ENCODE measurements at places on chromosomes 1 and 21.

GRCh38 chr1:191699343-191699742, 458.9 kb upstream of the RGS18 start:
- DNase-seq = no peak

GRCh38 chr21:29384683-29385359, 86.1 kb downstream of the BACH1 start:
- no peak for DNase-seq

DNA sequence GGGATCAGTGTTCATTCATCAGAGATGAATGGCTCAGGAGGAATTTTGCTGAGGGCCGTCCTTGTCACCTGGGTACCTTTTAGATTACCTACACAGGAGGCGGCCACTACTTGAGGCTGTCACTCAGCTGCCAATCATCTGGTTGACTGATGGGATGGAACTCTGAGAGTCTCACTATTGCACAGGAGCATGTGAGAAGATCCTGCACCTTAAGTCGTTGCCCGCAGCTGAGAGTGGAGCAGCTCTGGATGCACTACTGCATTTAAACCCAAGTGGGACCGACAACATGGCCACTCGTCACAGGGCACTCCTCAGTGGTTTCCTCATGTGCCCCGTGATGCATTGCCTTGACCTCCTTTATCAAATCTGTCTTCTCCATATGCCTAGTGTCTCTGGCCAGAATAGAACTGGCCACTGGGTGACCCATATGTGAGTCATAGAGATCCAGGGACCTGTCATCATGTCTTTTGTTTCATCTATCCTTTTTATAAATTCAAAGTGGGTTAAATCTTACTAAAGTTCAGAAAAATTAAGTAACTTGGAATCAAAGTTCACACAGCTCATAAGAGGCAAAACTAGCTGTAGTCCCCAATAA, 165.5 kb downstream of the ZSCAN20 start:
- DNase-seq = no peak

DNA sequence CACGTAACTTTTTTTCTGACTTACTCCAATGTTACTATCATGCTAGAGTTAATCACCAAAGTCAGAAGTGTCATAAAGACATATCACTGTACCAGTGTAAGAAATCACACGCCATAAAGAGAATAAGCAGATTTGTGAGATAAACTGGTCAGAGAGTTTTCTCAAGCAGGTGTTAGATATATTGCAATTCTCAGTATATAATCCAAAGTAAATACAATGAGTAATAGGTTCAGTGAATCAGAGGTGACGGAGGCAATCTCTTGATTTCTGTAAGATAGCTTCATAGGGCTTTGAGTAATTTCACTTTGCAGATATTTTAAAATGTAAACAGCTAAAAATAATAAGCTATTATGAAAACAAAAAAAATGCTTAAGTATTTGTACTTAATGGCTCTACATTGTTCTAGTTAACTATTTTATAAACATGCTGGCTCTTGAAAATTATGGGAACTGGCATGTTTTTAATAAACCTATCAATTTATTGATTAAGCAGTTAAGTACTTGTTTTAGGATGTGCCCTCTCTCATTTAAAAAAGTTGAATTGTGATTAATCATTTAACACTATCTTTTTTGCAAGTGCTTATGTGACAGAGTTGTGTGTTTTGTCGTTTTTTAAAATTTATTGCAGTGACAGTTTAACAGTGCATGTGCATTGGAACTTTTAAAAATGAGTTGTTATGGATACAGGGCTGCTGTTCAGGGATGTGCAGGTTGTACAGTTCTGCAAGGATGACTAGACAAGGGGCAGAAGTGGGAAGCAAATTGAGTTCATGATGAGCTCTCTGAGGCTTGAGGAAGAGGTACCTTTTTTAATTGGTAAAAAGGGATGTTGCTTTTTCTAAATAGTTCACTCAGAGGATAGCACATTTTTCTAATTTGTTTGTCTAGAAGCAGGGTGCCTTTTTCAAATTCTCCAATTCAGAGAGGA, 119.1 kb downstream of the USP25 start:
- no peak for DNase-seq

GRCh38 chr1:244760471-244760870, 75.0 kb upstream of the COX20 start:
- DNase-seq = no peak

DNA sequence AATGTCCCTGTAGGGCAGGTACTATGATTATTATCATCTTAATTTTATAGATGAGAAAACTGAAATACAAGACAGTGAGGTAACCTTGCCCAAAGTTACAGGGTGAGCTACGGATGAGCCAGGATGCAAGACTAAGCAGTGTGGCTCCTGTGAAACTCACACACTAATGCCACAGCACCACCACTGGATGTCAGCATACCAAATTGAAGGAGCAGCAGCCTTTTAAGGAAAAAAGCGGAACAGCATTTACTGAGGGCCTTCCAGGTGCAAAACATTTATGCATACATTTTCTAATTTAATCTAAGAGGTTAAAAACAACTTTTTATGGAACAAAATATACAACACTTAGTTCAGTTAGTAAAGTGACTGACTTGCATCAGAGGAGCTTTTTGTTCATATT, 41.7 kb downstream of the SEC16B start:
- no peak for DNase-seq

GRCh38 chr1:88890791-88891317, 513 bp downstream of the GTF2B start:
- peak; percentile 53 for DNase-seq

- DNase-seq = no peak
Observed at GRCh38 chr1:108194051-108194450, 6.1 kb downstream of the SLC25A24 start.

DNA sequence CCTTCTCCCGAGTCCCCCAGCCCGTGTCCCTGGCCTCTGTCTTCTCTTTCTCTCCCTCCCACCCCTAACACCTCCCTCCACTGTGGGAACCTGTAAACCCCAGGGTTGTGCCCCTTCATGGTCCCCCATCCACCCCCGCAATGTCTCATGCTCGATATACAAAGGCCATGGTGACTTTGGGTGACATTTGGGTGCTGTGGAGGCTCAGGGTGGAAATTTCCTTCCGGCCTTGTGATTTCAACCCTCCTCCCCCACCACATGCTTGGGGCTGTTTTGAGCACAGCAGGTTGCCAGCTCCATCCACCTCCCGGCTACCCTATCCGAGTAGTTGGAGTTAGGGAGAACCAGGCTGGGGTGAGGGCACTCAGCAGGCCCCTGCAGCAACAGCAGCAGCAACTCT, 25.7 kb upstream of the VPS13D start:
- no peak for DNase-seq

GRCh38 chr1:240630409-240630808, 18.5 kb upstream of the GREM2 start:
- no peak for DNase-seq

GRCh38 chr1:223500560-223501425, 107.6 kb downstream of the CCDC185 start:
- no peak for DNase-seq

- peak; percentile 31 for DNase-seq
Observed at GRCh38 chr1:227897704-227898438, 49.9 kb downstream of the WNT9A start.

DNA sequence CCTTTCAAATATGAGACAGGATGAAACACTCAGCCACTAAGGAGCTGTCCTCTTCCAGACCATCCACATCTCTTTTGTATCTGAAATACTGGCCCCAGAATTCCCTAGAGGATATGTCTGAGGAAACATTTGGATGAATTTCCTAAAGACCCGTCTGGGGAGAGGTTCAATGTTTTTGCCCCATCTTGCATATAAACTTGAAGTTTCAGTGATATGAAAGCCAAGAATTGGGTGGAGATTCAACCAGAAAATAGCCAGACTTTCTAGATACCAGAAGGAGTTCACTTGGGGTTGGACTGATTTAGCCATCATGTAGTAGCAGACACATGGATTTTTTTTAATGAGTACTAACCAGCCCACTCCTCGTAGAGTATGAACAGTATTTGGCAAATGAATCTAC, 182.0 kb downstream of the PLPP3 start:
- DNase-seq = no peak

GRCh38 chr1:221025956-221026355, 146.7 kb downstream of the HLX start:
- no peak for DNase-seq

GRCh38 chr1:1021010-1021919, 1.3 kb downstream of the AGRN start:
- DNase-seq = no peak

DNA sequence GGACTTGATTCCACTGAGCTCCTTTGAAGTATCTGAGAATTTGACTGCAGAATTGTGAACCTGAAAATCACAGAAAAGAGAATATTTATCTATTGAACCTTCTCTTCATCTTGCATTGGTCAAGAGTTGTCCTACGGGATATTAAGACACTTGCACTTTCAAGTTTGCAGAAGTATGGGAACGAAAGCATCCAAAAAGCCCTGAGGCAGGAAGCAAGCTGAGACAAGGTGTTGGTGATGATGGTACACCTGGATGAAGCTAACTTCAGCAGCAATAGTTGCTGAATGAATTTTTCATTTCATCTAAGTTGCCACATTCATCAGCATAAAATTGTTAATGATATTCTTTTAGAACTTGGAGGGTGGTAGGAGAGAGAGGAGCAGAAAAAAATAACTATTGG, 686.6 kb upstream of the ADAMTS5 start:
- no peak for DNase-seq

- DNase-seq = no peak
Observed at GRCh38 chr1:8545078-8545477, 227.2 kb downstream of the SLC45A1 start.

- no peak for DNase-seq
Observed at GRCh38 chr1:163196449-163196787, 6.3 kb downstream of the RGS5 start.

DNA sequence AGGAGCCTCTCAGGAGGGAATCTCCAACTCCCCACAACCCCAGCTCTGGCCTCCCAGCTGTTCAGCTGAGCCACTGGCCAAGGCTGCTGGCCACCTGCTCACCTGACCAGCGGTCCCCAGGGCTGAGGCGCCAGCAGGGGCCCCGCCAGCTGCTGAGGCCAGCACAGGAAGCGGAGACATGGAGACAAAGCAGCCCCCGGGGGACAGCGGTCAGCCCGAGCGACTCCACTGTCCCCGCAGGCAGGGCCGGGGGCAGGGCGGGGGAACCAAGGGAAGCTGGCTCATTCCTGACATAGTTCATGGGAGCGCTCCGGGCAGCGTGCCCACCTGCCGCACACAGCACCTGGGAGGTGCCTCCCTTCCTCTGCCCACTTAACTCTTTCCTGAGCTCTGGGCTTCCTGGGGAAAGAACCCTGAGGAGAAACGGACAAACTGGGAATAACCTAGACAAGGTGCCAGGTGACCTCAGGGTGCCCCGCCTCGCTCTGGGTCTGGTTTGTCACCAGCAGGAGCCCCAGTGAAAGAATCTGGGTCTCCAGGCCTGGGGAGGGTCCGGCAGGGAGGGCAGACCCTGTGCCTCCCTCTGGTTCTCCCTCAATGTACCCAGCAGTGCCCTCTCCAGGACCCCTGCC, 10.7 kb downstream of the EPHA2 start:
- DNase-seq = peak; percentile 69

DNA sequence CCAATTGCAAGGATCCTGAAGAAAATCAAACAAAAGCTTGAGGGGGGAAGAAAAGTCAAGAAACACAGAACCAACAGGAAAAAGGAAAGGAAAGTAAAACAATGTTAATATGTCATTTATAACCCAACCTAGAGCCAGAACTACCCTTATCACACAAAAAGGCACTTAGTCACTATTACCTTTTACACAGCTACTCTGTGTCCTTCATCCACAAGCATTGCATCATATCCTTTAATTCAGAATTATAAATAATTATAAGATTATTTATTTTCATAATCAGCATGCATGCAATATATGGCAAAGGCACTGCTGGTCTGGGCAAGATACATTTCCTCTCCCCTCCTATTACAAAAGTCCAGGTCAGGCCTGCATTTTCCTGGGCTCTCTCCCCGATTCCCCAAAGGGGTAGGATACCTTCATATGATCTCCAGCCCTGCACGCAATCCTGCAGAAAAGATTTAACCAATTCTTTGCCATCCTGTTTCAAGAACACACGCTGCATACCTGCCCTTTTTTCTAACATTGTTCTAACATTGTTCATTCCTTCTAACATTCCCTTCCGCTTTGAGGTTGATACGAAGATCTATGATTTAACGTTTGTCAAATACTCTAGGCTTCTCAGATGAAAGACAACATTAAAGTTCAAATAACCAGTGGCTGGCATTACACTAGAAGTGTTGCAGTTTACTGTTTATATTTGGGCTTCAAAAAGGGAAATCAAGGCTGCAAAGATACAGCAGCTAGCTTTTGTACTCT, 4.3 kb downstream of the PTPN14 start:
- no peak for DNase-seq

DNA sequence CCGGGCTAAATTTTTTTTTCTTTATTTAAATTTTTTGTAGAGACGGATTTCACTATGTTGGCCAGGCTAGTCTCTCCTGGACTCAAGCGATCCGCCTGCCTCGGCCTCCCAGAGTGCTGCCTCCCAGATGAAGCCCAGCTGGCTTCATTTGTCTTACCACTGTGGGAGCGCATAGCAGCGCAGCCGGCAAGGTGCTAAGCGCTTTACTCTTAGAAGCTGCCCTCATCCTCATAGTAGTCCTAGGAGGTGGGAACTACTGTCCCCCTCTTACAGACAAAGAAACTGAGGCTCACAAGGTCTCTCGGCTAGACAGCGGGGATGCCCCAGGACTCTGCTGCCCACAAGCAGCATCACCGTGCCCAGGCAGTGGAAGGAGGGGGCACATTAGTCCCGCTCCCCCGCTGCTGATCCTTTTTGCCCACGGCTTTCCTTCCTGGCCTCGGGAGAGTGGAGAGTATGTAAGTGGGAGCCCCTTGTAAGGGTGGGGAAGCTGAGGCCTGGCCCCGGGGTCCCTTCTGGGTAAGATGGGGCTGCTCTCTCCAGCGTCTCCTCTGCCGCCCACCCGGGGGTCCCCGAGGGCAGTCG, 726 bp downstream of the TMEM54 start:
- DNase-seq = no peak

DNA sequence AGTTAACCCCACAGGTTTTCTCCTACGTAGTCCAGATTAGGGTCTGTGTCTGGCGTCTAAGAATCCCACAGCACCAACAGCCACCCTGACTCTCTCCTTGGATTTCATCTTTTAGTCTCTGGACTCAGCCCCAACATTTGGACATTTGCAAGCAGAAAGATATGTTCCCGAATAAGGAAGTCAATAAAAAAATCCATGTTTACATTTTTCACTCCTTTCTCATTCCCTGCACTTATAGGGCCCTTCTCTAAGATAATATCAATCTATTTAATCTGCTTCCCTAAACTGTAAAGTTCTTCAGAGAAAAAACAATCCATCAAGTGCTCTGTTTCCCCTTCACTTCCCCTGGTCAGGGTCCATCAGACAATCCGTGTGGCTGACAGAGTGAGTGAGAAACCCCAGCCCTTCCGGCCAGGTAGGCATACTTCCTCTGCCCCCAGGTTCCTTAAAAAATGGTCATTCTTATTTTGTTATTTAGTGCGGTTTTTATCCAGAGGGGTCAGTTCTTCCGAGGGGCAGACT, 105.9 kb upstream of the CDC42BPA start:
- DNase-seq = no peak

- no peak for DNase-seq
Observed at GRCh38 chr1:55107101-55107500, 67.8 kb downstream of the PCSK9 start.

- DNase-seq = no peak
Observed at GRCh38 chr1:88013485-88013884, 670.6 kb upstream of the PKN2 start.

- no peak for DNase-seq
Observed at GRCh38 chr1:26701266-26701994, 5.6 kb downstream of the ARID1A start.
